Right cardiac atrium (tissue), 5 donors: ENCODE measurements at places on chromosomes 2 and 18.

GRCh38 chr2:130928385-130928784 is 91.7 kb downstream of the ARHGEF4 start:
- DNase-seq: no peak

- no peak for DNase-seq
Measured at GRCh38 chr2:62941413-62941812, 109.2 kb upstream of the OTX1 start.

- DNase-seq: no peak
Measured at GRCh38 chr2:155839436-155839835, 493.1 kb downstream of the NR4A2 start.

DNA sequence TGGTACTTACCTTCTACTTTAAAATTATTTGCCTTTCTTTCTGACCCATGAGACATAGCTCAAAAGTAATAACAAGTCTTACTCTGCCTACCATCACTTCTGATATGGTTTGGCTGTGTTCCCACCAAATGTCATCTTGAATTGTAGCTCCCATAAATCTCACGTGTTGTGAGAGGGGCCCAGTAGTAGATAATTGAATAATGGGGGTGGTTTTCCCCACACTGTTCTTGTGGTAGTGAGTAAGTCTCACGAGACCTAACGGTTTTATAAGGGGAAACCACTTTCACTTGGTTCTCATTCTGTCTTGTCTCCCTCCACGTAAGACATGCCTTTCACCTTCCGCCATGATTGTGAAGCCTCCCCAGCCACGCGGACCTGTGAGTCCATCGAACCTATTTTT is 47.5 kb downstream of the GALNT3 start:
- no peak for DNase-seq

GRCh38 chr2:102233132-102233884 is 46.5 kb downstream of the IL1RL2 start:
- no peak for DNase-seq

GRCh38 chr18:51028201-51028805 is 1.7 kb upstream of the SMAD4 start:
- DNase-seq: no peak

DNA sequence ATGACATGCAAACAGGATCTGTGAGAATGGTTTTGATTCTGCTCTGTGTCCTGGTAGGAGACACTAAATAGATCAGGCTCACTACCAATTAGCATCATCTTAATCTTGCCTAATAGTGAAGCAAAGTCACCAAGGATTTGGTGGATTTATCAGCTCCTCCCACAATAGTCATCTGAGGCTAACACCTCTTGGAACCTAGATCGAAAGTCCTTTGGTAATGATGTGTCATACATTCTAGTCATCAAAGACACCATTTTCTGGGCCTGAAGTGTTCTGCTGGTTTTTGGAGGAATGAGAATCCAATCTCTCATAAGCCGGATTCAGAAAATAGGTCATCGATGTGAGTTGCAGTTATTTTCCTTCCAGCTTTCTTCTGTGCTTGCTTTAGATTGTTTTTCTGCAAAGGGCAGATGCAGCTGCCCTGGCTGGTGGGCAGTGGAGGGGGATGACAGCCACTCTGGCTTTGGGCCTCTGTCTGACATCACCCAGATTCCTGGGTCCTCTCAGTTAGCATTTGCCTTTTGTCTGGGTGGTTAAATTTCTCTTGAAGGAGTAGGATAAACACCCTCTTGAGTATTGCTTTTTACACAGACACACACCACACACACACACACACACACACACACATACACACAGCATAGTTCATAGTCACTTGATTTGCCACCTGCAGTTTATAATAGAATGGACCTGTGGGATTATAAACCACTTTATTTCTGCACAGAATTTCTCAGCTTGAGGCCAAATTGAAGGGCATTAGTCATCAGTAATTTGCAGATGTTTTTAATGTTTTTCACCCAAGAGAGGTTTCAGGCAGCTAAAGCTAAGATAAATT is at the start of gene MYO3B:
Gene MYO3B, plus strand, starts transcription at position 198 of the 832 bp plus-strand sequence. Its CDS starts 141 bp downstream, at position 339.
- DNase-seq: no peak

- DNase-seq: no peak
Measured at GRCh38 chr2:118618279-118618678, 229.2 kb downstream of the EN1 start.

DNA sequence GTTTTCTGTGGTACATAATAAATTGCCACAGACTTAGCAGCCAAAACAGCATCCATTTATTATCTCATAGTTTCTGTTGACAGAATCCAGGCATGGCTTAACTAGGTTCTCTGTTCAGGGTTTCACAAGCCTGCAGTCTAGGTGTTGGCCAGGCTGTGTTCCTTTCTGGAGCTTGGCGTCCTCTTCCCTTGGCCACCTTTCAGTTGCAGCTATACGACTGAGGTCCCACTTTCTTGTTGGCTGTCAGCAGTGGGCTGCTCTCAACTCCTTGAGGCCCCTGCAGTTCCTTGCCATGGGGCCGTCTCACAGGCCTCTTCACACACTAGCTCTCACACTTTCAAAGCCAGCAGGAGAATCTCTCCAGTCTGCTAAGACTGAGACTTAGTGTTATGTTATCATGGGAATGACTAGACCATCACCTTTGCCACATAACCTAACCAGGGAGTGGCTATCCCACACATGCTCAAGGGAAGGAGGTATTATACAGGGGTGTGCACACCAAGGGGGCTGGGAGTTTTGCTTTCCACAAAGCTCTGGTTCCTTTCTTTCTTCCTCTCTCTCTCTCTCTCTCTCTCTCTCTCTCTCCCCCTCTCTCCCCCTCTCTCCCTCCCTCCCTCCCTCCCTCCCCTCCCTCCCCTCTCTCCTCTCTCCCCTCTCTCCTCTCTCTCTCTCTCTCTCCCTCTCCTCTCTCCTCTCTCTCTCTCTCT is 15.8 kb downstream of the RIOK3 start:
- peak; percentile 58 for DNase-seq

DNA sequence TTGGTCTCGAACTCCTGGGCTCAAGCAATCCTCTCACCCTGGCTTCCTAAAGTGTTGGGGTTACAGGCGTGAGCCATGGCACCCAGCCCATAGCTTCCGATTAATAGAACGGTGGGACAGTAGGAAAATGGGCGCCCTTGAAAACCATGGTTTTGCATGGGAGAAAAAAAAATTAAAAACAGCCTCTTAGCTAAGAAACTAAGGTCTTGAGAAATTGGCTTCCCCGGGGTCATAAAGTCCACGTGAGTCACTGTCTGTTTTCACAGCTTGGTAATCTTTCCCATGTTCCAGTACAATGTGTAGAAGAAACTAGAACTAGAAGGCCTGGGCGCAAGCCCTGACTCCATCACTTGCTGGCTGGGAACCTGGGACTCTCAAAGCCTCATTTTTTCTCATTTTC is 20.7 kb downstream of the B3GNT2 start:
- peak; percentile 61 for DNase-seq

DNA sequence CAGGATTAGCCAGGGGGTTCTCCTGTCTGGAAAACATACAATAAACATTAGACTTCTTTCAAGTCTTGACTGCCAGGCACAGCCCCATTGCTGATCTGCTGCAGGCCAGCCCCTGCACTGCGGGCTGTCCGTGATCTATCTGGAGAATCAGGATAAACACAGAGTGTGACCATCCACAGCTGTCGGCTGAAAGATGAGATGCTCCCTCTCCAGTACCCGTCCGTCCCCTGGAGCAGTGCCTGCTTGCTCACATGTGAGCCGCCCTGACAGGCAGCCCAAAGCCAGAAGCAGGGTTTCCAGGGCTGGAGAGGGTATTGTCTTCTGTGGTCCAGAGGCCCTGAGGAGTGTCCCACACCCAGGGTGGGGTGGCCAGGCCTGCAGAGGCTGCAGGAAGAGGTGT is 46.1 kb upstream of the FOSL2 start:
- DNase-seq: peak; percentile 14

- DNase-seq: peak; percentile 80
Measured at GRCh38 chr2:109516445-109517117, 97.2 kb downstream of the SEPTIN10 start.

DNA sequence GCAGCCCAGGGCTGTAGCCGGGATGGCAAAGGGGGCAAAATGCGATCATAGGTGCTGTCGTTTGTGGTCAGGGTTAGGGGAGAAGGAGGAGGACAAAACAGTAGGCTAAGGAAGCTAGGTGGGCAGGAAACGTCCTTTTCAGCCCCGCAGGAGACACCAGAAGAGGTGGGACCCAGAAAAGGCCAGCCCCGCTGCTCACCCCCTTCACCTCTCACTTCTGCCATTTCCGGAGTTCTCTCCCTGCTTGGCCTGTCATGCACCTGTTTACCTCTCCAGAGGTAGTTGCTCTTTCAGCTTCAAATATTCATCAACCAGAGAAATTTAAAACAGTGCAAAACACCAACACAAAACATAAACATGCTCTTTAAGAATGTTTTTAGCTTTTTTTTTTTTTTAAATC is 849 bp downstream of the AQP4 start:
- DNase-seq: no peak

DNA sequence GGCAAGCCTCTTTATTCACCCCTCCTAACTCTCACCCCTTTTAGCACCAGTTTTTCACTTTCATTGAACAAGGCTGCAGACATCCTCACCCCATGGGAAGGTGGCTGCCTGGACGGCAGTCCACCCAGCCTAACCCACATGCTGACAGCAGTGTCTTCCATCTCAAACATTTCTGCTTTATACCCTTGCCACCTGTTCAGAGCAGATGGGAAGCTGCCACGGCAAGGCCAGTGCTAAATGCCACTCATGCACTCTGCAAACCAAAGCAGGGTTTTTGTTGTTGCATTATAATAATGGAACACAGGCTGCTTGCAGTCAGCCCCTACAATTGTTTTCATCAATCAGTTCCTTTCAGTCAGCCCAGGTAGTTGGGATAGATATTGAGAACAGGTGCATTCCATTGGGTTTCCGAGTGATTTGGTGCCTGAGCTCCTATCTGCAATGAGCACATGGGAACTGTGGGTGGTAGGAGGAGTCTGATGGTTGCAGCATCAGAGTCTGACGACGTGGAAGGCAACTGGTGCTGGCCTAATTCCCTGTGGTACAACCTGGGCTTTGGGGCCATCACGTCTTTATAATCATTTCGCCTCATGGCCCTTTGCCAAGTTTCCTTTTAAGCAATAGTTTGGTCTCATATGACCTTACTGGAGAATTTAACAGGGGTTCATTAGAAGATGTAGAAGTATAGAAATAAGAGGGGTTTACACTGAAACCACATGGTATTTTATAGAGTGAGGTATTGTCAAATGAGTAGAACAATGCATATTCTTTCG is 252.5 kb upstream of the SP5 start:
- no peak for DNase-seq

DNA sequence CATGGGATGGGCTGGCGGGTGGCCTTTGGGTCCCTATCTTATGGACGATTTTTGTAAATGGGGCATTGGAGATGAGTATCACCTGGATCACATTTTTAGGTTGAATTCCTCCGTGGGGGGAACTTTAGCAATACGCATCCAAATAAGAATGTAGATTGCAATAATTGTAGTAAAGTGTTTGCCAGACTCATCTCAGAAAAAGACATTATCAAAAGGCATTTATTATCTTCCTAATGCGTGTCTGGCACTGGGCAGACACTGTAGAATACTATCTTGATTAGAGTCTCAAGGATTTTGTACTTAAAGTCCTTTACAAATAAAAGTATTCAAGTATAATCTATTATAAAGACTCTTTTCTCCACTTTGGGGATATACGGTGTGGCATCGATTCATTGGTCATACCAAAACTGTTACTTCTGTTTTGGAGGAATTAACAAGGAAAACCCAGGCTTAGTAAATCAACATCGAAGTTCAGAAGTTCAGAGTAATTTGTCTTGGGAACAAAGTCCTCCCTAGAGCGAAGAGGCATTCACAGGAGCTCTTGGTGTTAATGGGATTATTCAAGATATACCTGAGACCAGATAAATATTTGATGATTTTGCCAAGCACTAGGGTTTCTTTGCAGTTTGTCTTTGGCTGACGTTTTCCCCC is 578 bp upstream of the ACKR3 start:
- no peak for DNase-seq

DNA sequence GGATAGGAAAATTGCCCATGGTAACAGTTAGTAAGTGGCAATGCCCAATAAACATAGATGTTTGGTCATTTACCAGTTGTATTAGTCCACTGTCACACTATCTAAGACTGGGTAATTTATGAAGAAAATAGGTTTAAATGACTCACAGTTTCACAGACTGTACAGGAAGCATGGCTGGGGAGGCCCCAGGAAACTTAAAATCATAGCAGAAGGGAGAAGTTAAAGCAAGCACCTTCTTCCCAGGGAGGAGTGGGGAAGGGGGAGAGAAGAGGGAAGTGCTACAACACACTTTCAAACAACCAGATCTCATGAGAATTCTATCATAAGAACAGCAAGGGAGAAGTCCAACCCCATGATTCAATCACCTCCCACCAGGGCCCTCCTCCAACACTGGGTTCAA is 23.4 kb downstream of the NR4A2 start:
- no peak for DNase-seq

- DNase-seq: no peak
Measured at GRCh38 chr2:3737128-3737527, 33.8 kb downstream of the DCDC2C start.

GRCh38 chr2:50957896-50958295 is 74.0 kb downstream of the NRXN1 start:
- DNase-seq: no peak

DNA sequence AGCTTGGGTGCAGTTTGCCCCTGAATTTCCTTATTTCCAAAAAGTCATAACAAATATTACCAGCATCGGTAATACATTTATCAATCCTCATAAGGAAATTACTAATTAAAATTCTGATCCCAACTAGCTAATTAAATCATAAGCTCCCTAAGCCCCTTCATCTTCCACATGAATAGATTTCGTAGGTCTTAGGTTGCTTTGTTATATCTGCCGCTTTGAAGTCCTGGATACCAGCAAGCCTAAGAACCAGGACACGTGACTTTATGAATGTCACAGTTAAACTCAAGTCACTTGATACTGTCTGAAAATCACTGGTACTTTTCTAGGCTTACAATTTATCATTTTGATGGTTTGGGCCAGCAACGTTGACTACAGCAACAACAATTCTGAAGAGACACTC is 134.8 kb upstream of the CAVIN2 start:
- no peak for DNase-seq

DNA sequence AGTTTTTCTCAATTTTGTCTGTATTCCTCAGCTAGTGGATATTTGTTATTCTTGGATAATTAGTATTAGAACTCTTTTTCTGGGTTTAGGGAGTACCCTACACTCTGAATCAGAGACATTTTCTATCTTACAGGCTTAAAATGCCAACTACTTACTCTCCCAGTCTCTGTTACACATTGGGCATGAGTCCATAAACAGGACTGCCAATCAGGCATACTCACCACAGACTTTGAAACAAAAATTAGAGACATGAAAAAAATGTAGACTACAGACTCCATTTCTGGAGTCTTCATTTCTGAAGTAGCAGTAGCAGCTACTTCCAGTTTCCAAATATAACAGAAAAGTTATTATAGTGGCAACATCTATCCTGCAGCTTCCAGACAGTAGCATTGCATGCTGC is 279.7 kb downstream of the MBD5 start:
- DNase-seq: no peak

GRCh38 chr2:232883116-232883721 is 13.2 kb downstream of the SNORC start:
- no peak for DNase-seq

GRCh38 chr18:72181241-72181764 is 362.8 kb downstream of the CBLN2 start:
- DNase-seq: no peak

GRCh38 chr2:172856606-172857005 is 121.0 kb downstream of the RAPGEF4 start:
- DNase-seq: no peak

- no peak for DNase-seq
Measured at GRCh38 chr2:85091838-85092237, 41.4 kb upstream of the TCF7L1 start.
